ENCODE measurements at places on chromosomes 5 and 9. TPM values are rescaled to one million over a fixed set of nuclear protein-coding genes. Genes with fewer than 3 reads are reported as not detected.

Gene MYOZ3
- total RNA-seq = under 0.01 TPM

Gene DNAH5
- total RNA-seq = 0.32 TPM

Gene AHRR
- 12.3 TPM for total RNA-seq

Gene PCDHA8
- total RNA-seq = 0.15 TPM

Gene TAF1L
- total RNA-seq = not detected

Gene MAST4
- 24.0 TPM for total RNA-seq

Gene SOWAHA
- total RNA-seq = not detected

Measured in epithelial cell of umbilical artery (primary cell).